ENCODE measurements at places on chromosomes 7 and 10.

GRCh38 chr10:123156078-123156477 is 1.9 kb downstream of the BUB3 start:
- no peak for DNase-seq

DNA sequence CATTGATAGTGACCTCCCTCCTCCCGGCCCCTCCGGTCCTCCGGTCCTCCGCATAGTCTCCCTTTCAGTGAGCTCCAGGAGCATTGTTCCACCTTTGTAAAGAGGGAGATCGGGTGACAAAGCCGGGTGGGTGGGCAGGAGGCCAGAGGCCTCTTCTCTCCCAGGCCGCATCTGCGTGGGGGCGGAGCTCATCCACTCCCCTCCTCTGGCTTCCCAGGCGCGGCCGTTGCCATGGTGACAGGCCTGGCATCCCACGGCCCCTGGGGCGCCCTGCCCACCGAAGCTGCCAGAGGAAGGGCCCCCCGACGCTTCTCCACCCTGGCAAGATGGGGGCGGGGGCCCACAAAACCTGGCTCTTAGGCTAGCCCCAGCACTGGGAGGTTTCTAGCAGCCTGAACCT is 4.4 kb upstream of the FZD9 start:
- no peak for DNase-seq

- no peak for DNase-seq
Observed at GRCh38 chr10:130128062-130128781, 8.0 kb upstream of the GLRX3 start.

GRCh38 chr7:96664793-96665192 is 44.9 kb downstream of the SEM1 start:
- no peak for DNase-seq

- no peak for DNase-seq
Observed at GRCh38 chr10:15627617-15628196, 92.0 kb downstream of the ITGA8 start.
